ENCODE measurements at places on chromosomes 7 and 10.

DNA sequence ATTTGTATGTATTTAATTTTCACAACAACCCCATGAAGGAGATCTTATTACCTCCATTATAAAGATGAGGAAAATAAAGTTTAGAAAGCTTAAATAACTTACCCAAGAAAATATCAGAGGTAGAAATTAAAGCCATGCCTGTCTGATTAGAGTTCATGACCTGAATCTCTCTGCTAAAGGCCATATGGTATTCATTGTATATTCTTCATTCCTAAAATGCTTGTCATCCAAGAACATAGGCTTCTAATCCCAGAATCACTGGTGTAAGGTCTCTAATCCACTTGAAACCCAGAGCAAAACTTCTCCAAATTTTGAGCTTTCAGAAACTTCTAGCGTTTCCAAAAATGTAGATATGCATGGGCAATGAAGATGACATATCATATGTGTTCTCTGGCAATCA lies 72.3 kb upstream of the YAE1 start:
- DNase-seq: no peak

DNA sequence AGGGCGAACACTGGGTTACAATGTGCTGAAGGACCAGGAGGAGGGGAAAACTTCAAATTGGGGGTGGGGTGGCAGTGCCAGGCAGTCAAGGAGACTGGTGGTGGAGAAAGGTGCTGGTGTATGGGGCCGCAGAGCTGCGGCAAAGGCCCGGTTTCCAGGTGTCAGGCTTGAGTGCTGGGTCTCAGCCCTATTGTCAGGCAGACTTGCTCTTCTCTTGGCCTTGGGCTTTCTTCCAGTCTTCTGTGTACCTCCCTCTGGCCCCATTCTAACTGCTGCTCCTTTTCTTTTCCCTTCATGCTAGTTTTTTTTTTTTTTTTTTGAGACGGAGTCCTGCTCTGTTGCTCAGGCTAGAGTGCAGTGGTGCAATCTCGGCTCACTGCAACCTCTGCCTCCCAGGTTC lies 51.0 kb downstream of the POLR3A start:
- DNase-seq: no peak

GRCh38 chr7:11473807-11474424 lies 358.1 kb downstream of the THSD7A start:
- DNase-seq: no peak

DNA sequence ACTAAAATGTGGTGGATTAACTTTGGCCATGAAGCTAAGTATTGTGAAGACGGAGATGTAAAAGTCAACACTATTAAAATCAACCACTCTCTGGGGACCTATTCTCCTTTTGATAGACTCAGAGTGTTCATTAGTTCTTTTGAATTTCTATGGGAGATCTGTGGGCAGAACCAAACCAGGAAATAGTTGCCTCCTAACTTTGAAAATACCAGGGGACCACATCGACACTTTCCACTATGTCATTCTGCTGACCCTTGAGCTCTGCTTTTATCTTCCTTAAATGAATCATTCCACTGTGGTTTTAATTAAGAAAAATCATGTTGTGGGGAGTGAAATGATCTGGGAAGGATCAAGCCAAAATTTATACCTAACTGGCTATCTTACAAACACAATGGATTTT lies 960.5 kb downstream of the GATA3 start:
- no peak for DNase-seq

GRCh38 chr7:108329514-108329913 lies 126.7 kb downstream of the NRCAM start:
- DNase-seq: no peak
